ENCODE measurements at places on chromosomes 16 and 17.

GRCh38 chr16:84689111-84689510, 10.7 kb upstream of the USP10 start:
- no peak for DNase-seq

DNA sequence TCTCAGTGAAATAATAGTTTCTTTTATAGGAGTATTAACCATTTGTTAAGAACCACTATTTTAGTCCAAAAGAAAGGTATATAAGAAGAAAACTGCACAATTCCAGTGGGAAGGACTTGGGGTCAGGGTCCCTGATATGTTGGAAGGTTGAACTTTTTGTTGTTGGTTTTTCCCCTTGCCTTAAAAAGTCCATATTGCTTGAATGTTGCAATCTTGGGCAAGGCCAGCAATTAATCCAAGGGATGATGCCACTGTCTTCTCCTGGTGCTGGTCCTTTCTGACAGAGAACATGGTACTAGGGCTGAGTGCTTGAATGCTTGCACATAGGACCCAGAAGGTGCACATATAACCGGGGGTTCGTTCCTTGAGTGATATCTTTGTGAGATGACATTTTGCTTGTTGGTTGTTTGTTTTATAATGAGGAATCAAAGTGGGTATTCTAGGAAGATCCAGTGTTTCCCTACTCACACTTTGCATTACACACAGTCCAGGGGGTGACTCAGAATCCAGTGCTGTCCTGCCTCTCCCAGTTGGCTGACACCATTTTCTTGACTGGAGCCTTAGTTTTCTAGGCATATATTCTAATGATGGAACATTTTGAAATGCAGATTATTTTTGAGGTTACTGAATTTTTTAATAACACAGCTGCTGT, 54.9 kb downstream of the SIAH1 start:
- no peak for DNase-seq

DNA sequence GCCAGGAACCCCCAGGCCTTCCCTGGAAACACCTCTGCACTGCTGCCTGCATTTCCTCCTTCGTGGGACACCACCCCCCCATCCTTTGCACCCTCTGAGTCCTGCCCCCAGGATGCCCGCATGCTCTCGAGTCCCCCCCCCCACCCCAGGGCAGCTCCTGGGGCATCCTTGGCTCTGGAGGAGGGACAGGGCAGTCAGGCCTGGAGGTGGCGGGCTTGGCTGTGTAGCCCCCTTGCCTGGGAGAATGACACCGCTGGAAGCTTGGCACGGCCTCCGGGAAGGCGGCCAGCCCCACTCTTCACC, 98.9 kb upstream of the GSE1 start:
- DNase-seq = no peak

DNA sequence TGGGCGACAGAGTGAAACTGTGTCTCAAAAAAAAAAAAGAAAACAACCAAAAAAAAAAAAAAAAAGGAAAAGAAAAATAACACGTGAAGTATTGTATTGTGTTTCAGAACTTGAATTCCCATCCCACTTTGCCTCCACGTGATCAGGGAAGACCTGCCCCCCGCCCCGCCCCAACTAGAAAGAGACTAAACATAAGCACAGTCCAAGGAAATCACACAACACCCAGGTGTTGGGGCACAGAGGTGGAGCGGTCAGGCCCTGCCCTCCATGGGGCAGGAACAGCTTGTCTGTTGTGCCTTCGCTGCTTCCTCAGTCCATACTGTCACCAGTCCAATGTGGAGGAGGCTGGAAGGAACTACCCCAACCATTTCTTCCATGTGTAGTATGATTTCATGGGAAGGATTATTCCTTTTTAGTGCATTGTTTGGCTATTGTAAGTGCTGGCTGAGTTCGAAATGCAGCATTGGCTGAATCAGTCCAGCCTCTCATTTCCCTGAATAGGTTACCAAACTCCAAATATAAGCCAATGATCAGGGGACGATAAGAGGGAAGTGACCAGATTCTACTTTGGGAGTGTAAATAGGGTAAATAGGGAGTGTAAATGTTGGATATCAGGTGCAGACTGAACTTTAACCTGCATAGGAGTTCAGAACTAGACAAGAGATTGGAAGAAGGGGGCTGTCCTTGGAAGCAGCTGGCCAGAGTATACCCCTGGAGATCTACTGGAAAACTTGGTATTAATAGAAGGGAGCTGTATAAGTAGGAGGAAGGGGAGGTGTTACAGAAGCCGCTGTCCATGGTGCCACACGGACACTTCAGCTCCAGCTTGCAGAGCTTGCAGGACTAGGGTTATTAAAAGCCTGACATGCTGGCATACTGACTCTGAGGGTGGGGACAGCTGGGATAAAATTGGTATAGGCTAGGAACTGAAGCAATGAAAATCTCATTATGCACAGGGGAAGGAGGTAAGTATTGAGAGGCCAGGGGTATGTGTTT, 50.7 kb downstream of the TANGO6 start:
- DNase-seq = no peak

DNA sequence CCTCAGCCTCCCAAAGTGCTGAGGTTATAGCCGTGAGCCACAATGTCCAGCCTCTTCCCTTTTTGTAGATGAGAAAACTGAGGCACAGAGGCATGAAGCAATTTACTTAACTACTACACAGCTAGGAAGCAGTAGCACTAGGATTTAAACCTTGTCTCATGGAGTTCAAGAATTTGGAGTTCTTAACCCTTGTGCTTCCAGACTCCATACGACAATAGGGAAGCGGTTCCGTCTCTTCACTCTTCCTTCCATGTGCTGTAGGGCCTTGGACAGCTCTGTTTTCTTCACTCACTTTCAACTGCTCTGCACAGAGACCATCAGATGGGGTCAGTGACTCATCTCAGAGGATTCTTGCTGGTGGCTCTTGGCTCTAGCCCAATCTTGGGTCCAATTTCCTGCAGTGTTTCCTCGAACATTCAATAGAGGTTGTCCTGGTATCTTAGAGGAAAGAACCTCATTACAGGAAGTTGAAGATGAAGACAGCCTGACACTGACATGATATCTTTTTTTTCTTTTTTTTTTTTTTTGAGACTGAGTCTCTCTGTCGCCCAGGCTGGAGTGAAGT, 19.3 kb downstream of the ITGAL start:
- DNase-seq = no peak

Data from posterior cingulate gyrus (tissue), 11 donors.